CD4-positive, alpha-beta T cell treated with Interleukin-12 subunit alpha and Interleukin-12 subunit beta, for 1 hour (primary cell): ENCODE measurements at places on chromosomes 5 and 9.

- DNase-seq = no peak
Observed at GRCh38 chr5:179135441-179136215, 75.5 kb downstream of the ZNF354C start.

- no peak for DNase-seq
Observed at GRCh38 chr9:121598167-121598964, 53.1 kb upstream of the DAB2IP start.

DNA sequence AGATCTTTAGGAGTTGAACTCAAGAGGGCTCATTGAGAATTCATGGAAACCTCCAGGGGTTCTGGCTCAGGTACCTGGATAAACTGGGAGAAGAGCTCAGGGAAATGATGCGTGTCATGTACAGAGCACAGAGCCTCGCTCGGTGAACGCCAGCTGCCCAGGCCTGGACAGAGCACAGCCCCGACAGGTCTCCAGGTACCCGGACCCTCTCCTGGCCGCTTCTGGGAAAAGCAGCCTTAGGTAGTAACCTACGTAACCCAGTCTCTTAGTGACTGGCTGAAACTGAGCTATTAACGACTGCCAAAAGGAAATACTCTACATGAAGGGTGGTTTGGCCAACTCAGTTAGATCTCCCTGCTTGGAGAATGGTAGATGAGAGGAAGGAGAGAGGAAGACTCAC, 157.4 kb downstream of the TTLL11 start:
- no peak for DNase-seq

- DNase-seq = peak; percentile 54
Observed at GRCh38 chr9:88593537-88594185, 58.7 kb downstream of the NXNL2 start.

- DNase-seq = no peak
Observed at GRCh38 chr5:93691997-93692396, 49.4 kb downstream of the POU5F2 start.

- DNase-seq = no peak
Observed at GRCh38 chr9:24545285-24545684, 412 bp downstream of the IZUMO3 start.

- DNase-seq = no peak
Observed at GRCh38 chr5:22560147-22560546, 293.0 kb downstream of the CDH12 start.

- no peak for DNase-seq
Observed at GRCh38 chr9:105912863-105913516, 218.6 kb downstream of the TMEM38B start.

GRCh38 chr5:5383461-5383860, 39.0 kb upstream of the ICE1 start:
- no peak for DNase-seq

DNA sequence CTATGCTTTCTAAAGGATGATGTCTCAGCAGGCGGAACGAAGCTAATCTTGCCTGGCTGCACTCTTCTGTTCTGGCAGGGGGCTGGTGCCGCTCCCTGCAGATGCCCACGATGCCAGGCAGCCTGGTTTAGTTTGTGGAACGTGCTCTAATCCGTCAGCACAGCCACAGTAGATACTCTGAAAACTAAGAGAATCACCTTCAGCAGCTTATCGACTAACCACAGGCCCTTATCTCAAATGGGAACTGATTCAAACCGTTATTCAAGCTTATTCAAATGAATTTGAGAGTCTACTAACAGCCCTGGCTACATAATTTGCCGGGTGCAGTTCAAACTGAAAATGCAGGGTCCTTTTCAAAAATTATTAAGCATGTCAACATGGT, 246.6 kb upstream of the ANKRD55 start:
- DNase-seq = no peak

GRCh38 chr9:134379831-134380365, 53.6 kb downstream of the RXRA start:
- DNase-seq = no peak

GRCh38 chr9:5140151-5140550, 45.3 kb downstream of the INSL6 start:
- no peak for DNase-seq

DNA sequence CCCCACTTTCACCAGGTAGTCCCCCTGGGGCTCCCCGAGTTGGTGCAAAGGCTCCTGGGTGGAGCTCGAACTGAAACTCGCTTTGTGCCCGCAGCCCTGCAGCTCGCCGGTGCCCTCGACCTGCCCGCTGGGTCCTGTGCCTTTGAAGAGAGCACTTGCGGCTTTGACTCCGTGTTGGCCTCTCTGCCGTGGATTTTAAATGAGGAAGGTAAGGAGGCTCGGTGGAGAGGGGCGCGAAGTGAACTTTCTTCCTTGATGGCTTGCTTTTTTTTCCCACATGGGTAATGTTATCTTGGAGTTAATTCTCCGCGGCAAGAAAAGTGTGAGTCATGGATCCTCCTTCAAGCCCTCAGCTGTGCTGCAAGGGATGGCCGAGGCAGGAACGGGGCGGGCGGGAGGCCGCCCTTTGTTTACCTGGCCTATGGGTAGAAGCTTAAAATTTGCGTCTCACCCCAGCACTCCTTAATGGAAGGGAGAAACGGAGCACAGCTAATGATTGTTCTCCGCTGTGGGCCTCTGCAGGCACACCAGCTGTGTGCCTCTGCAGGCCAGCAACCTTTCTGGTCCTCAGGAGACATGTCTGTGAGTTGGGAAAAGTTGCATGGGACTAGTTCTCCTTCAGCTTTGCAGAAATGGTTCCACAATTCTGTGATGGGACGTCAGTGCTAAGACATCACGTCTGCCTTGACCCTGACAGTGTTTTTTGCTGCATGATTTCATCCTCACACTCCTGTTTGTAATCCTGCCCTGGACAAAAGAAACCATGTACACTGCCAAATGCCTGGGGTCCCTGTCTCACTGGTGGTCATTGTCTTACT, 1.1 kb downstream of the MAMDC2 start:
- DNase-seq = no peak

GRCh38 chr5:81925981-81926380, 45.8 kb upstream of the ATG10 start:
- DNase-seq = no peak

GRCh38 chr9:116907989-116908388, 220.9 kb downstream of the TRIM32 start:
- DNase-seq = no peak

- DNase-seq = no peak
Observed at GRCh38 chr5:41735213-41735612, 135.0 kb downstream of the OXCT1 start.

DNA sequence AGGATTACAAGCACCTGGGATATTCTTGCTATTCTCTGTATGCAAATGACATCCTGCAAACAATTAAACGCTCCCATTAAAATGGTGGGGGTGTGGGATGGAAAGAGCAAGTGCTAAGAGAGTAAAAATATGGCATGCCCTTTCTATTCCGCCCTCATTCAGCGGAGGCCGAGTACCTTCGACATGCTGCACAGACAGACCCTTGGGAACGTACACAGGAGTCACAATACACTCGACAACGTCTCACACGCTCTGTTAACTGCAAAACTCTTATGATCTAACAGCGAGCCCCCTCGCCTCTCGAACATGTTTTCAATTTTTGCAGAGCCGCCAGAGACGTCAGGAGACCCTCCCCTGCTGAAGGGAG, 322.2 kb downstream of the CEMIP2 start:
- DNase-seq = no peak
